CD4-positive, alpha-beta T cell treated with Interleukin-6 at 100 ng/mL for 8 hours (primary cell): ENCODE measurements at places on chromosomes 2 and 18.

- DNase-seq = no peak
Observed at GRCh38 chr2:172350839-172351479, 76.4 kb upstream of the ITGA6 start.

GRCh38 chr18:56721491-56721890, 70.3 kb downstream of the WDR7 start:
- no peak for DNase-seq

DNA sequence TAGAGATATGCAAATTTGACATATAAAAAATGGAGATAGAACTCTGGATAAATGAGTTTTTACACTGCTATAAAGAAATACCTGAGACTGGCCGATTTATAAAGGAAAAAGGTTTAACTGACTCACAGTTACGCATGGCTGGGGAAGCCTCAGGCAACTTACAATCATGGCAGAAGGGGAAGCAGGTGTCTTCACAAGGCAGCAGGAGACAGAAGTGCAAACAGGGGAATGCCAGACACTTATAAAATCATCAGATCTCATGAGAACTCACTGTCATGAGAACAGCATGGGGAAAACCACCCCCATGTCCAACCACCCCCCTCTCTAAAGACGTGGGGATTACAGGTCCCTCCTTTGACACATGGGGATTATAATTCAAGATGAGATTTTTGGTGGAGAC, 1540.2 kb upstream of the SLC39A10 start:
- no peak for DNase-seq

DNA sequence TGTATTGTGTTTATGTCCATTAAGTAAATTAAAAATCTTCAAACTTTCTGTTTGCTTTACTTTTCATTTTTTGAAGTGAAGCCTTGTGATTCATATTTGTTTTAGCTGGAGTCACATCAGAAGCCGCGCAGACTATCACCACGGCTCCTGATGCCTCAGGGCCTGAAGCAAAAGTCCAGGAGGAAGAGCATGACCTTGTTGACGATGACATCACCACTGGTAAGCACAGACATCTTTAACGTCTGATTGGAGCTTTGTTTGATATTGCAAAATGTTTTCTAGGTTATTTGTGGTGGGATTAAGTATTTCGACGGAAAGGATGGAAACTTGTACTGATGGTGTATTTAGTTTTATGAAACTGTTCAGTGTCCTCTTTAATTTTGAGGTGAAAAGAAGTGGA, 164.8 kb downstream of the WDR7 start:
- DNase-seq = no peak

DNA sequence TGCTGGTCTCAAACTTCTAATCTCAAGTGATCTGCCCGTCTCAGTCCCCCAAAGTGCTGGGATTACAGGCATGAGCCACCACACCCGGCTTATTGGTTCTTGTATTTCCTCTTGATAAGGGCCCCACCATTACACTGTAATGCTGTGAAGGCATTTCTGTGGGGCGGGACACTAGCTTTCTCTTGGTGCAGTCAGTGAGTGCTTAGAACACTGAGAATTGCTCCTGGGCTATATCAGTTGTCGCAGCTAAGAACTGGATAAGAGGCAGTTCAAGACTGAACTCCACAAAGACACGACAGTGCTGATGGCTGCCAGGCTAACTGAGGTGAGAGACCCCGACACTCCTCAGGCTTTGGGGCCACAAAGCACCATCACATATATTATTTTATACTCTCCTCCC, 2.1 kb downstream of the KHK start:
- no peak for DNase-seq
